ENCODE measurements at places on chromosomes 1 and 21.

- peak; percentile 75 for DNase-seq
Measured at GRCh38 chr1:54273092-54273794, 73.3 kb downstream of the MRPL37 start.

- DNase-seq = no peak
Measured at GRCh38 chr1:36225283-36225899, 1.1 kb downstream of the THRAP3 start.

DNA sequence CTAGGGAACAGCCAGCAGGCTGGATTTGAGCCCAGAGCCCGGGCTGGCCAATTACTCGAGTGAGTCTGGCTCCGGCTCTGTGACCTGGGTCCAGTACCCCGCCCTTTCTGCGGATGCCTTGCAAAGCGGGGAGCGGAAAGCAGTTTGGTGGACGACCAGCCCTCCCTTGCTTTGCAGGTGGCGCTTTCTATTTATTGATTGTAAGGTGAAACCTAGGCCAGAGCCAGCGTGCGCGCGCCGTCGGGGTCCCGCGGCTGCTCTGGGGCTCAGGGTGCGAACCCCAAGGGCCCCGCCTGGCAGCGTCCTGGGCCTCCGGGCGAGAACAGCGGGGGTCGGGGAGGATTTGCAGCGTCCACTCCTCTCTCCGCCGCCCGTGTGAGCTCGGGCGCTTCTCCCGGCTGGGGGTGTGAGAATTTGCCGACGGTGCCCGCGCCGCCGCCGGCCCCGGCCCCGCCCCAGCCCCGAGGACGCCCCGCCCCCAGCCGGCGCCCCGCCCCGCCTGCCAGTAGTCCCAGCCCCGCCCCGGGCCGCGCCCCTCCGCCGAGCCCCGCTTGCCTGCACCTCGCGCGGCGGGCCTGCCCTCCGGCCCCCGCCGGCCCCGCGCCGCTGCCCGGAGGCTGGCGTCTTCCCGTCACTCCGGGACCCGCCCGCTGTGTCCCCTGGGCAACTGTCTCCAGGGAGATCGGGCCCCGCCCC is 37.6 kb downstream of the PIK3CD start:
- no peak for DNase-seq

GRCh38 chr1:231786126-231786525 is 159.5 kb downstream of the DISC1 start:
- no peak for DNase-seq

DNA sequence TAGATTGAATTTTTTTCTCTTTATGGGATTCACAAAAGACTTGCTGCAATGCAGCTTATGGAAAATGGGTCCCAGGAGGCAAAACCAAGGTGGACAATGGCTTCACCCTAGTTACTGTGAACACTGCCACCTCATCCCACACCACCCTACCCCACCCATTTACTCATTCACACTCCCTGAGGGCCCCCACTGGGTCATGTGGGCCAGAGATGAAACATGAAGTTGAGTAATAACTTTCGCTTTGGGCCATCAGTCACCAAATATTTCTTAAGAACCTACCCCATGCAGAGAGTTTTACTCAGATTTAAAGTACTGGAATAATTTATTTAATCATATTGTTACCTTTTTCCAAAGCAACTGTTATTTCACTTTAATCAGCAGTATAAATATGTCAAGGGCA is 191.8 kb downstream of the TPR start:
- no peak for DNase-seq

All from SHP77 treated with DMSO at 0.1 percent for 48 hours (cell line).